NCI-H2081 (cell line): ENCODE measurements at places on chromosomes 2 and 18.

GRCh38 chr2:165864296-165864695 is 70.2 kb upstream of the GALNT3 start:
- DNase-seq, result no peak

GRCh38 chr18:76504749-76505148 is 9.7 kb upstream of the ZNF516 start:
- no peak for DNase-seq

DNA sequence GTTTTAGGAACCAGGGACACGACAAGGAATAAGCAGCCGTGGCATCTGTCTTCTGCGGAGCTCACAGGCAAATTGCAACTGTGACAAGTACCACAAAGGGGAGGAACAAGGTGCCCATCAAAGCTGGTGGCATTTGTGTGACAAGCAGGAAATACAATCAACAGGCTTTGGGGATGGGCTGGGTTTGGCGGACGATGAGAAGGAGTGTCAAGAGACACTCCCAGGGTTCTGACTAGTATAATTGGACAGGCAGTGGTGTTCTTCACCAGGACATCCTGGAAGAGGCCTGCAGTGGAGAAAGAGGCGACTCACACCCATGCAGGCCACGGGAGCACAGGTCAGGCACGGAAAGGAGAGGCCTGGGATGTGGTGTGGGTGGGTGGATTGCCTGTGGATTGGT is 14.2 kb upstream of the SPATA3 start:
- no peak for DNase-seq

DNA sequence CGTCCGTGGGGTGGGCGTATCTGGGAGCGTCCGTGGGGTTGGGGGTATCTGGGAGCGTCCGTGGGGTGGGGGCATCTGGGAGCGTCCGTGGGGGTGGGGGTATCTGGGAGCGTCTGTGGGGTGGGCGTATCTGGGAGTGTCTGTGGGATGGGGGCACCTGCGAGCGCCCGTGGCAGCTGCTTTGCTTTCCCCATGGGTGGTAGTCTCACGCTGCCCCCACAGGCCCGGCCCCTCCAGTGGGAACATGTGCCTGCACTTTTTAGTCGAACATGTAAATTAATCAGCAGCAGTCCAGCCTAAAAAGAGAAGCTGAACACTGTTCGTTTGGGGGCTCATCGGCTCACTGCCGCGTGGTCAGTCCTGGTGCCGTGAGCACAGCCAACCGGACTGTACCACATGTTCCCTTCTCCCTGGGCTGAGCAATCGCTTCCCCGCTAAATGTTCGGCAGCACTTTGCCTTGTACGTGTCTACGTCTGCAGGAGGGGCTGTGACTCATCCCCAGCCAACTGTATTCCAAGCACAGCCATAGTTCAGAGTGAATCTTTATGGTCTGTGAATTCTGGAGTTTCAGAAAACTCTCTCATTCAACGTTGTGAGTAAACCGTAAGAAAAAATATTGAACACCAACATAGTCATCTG is 271.5 kb downstream of the AGAP1 start:
- no peak for DNase-seq

DNA sequence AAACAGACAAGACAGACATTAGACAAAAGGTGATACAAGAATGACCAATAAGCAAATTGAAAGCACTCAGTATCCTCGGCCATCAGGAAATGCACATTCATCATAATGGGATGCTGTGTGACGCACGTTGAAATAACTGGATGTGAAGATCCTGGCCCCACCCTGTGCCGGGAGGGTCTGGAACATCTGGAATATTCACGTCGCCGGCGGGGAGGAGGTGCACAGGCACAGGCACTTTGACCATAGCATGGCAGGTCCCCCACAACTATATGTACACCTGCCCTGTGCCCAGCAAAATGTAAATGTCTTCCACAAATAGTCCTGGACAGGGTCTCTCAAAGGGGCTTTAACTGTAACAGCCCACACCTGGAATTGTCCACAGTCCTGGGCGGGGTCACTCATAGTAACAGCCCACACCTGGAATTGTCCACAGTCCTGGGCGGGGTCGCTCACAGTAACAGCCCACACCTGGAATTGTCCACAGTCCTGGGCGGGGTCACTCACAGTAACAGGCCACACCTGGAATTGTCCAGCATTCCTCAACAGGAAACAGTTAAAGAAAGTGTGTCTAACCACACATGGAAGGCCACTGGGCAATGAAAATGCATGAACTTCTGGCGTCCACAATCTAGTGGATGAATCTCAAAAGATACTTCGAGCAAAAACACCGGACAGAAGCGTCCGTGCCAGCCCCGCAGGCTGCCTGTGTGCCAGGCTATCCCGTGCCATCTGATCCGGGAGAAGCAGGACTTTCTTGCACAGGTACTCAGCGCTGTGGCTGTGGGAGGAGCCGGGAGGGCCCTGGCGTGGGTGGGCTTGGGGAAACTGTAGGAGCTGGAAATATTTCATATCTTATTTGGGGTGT is 113.4 kb downstream of the RTP5 start:
- DNase-seq, result no peak

DNA sequence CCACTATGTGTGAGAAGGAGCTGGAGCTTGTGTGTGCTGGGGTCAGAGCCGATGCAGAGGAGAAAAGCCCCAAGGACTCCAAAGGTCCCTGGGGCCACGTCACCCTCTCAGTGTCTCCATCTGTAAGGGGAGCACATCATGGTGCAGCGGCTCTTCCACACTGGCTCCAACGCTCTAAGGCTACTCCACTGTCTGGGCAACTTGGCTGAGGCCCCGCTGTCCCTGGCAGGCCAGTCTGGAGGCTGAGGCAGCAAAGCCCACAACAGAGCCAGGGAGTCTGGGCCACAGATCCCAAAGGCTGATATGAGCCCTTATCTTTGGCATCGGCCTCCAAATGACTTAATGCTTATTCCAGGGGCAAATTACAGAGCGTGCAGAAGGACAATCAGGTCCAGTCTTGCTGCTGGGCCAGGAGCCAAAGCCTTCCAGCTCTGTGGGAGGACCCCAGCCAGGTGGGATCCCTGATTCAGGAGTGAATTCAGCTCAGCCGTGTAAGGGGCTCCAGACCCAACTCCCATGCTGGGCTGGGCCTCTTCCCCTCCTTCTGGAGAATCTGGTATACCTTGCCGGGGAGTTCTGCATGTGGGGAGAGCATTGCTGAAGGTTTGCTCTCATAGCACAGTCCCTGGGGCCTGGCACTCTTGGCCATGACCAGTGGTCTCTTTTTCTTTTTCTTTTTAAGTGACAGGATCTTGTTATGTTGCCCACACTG is 1.8 kb upstream of the DUSP2 start:
- peak; percentile 33 for DNase-seq

GRCh38 chr2:225399504-225399903 is at the start of gene NYAP2:
Gene NYAP2 (plus strand): TSS chr2:225399710. CDS start chr2:225408881, 9,171 bp downstream.
- peak; percentile 89 for DNase-seq

DNA sequence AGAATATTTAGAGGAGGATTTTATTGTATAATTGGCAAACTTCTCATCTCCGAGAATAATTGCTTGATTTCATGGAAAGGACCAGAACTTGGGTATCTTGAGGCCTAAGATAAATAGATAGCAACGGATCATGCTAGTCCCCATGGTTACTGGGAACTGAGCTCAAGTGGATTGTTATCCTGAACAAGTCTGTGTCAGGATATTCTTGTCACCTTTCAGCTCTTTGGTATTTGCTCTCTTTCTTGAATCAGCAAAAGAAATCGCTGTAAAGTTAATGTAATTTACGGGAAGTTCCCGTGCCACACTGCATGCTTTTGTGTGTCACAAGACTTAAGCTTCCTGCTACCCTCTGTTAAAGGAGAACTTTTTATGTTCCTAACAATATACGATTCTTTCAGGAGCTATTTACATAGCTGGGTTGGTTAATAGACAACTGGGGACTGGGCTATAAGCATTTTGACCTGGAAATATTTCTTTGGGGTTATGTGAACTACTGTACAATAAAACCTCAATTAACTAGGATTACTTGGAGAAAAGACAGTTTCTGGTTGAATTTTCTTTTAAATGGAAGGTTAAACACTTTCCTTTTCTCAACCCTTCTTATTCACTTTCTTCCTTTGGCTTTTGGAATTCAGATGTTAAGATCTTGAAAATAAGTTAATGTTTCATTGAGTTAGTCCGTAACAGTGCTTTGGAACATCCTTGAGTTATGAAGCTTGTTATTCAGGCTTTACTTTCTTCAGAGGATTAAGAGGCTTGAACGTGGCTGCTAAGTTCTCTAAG is 151.2 kb downstream of the FMNL2 start:
- DNase-seq, result no peak

DNA sequence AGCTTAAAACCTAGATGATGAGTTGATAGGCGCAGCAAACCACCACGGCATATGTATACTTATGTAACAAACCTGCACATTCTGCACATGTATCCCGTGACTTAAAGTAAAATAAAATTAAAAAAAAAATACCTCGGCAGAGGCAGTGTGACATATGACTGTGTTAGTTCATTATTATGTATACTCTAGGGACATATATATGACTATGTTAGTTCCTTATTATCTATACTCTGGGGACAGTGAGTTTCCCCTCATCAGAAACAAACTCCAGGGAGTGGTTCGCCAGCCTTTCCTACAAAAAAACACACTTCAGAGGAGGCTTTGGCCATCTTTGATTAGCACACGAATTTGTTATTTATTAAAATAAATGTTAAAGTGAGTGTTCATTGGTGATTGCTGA is 209.5 kb downstream of the PIEZO2 start:
- DNase-seq, result no peak

DNA sequence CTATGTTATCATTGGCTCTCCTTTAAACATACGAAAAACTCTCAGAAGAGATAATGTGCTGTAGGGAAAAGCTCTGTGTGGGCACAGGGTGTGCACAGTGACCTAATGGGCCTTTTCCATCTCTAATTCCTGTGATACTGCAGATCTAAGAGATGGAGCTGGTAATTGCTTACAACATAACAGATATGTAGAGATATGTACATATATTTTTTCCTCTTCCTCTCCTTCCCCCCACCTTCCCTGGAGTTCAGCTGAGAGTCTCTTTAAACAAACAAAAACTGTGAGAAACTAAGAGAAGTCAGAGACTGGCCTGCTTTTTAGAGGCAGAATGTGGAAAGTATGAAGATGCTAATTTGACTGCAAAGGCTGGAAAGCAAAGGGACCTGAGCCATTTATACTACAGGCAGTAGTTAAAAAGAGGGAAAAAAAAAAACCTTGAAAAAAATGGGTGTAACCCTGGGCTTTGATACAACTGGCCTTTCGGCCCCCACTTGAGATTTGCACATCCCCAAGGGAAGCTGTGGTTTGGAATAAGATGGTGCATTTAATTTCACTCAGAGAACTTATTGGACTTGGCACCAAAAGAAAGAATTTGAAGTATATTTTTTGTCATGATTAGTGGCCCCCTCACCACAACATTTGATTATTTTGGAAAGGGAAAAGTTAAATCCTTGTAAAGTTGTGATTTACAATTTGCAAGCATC is 502.2 kb upstream of the ZEB2 start:
- no peak for DNase-seq

DNA sequence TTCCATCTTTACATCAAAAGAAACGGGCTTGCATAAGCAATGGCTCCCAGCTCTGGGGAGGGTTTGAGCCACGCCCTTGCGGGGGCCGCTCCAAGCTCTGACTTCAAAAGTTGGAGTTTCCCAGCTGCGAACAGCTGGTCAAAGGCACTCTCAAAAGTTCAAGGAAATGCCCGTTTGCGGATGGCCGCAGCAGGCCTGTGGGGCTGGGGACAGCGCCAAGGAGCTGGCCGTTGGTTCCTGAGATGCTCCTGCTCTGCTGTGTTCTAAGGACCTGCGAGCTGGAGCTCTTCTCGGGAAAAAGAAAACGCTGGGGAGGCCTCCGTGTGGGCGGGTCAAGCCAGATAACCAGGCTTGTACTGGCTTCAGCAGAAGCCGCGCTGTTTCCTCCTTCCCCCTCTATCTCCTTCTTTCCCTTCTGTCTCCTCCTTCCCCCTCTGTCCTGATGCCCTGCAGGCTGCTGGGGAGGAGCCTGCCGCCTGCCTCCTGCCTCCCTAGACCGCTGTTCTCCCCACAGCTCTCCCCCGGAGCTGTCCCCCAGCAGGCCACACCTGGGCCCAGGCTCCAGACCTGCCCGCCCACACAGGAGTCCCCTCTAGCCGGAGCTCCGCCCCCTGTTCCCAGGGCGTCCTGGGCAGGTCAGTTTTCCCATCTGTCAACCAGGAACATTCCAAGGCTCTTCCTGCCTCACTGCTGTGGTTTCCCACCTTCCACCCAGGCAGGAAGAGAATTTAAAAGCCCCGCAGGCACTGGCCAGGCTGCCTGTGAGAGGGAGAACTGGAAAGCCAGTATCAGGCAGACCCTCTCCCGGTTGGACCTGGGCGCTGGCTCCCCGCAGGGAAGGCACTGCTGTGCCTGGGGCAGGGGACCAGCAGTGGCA is 14.1 kb downstream of the KLF11 start:
- no peak for DNase-seq

GRCh38 chr2:202061695-202062094 is 11.4 kb upstream of the KIAA2012 start:
- no peak for DNase-seq

DNA sequence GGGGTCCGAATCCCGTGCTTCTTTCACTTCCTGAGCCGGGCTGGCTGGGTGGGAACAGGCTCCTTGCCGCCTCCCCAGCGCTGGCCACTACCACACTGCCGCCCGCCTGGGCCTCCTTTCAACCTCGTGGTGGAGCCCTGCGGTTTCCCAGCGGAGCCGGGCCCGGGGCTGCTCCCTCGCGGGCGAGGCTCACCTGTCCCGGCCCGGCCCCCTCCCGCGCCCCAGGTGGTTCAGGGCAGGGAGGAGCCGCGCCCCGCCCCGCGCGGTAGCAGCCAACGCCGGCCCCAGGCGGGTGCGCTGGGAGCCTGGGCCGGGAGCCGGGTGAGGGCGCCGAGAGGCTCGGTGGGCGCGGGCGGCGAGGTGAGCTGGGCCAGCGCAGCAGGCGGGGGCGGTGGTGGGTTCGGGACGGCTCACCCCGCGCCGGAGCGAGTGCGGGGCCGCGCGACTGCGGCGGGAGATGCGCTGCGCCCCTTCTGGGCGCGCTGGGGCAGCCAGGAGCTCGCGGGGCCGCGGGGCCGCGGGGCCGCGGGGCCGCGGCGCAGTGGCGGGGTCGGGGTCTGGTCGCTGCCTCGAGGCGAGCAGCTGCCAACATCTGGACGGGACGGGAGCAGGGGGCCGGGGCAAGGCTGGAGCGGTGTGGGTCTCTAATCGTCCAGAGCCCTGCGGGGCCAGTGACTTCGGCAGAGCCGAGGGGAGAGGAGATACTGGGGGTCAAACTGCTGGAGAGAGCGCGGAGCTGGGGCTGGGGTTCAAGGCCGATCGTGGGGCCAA is at the start of gene LYPD6B:
Gene LYPD6B, plus strand, starts transcription at position 258 of the 771 bp plus-strand sequence. CDS start 92,250 bp downstream, outside the sequence.
- peak; percentile 73 for DNase-seq

DNA sequence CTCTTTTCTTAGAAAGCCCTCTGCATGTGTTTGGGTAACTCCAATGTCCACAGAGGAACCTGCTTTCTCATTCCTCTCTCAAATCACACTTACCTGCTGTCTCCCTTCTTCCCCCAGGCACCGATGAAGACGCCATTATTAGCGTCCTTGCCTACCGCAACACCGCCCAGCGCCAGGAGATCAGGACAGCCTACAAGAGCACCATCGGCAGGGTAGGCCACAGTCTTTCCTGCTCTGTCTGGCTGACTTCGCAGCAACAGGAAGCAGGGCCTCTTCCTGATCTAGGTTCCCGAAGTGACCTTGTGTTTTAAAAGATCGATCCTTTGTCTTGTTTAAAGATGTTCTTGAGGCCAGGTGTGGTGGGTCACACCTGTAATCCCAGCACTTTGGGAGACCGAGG is 25.0 kb upstream of the GMCL1 start:
- DNase-seq, result no peak
